ENCODE measurements at places on chromosomes 12 and 14. TPM values are rescaled to one million over a fixed set of nuclear protein-coding genes. Genes with fewer than 3 reads are reported as not detected.

- H3K4me3 ChIP-seq: no peak overlapping the region
- peaks cover 24% of the 10 kb centered on the region for H3K4me1 ChIP-seq
- DNase-seq: peak; percentile 88
- H3K27ac ChIP-seq: peak overlapping the region; percentile 42
These were observed 28.8 kb upstream of the BHLHE41 start for GRCh38 chr12:26153421-26154154.

GRCh38 chr12:6786416-6787094 lies 2.8 kb upstream of the CD4 start:
- no peak for DNase-seq
- H3K27me3 ChIP-seq: no peaks in the 10 kb centered on the region
- no peak overlapping the region for H3K4me3 ChIP-seq
- H3K4me1 ChIP-seq: no peaks in the 10 kb centered on the region
- no peak overlapping the region for H3K27ac ChIP-seq

DRAM1 gene
- polyA plus RNA-seq: 26.3 TPM

DNA sequence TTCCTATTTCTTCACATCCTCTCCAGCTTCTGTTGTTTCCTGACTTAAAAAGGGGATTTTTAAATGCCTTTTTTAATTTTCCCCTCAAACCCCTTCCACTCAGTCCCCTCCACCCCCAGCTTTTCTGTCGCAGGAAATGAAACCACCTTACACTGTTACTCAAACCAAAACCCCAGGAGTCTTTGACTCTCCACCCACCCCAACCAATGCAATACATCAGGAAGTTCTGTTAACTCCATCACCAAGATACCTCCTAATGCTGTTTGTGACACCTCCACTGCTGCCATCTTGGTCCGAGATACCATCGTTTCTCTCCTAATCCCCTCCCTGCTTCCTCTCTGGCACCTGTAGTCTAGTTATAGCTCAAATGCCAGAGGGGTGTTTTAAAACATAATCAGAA lies 25.4 kb upstream of the CPM start:
- no peak overlapping the region for H3K27ac ChIP-seq
- DNase-seq: no peak
- no peaks in the 10 kb centered on the region for H3K36me3 ChIP-seq
- H3K4me3 ChIP-seq: no peak overlapping the region

GRCh38 chr12:103012884-103013283 lies 55.4 kb downstream of the ASCL1 start:
- H3K27me3 ChIP-seq: no peaks in the 10 kb centered on the region
- no peak overlapping the region for H3K4me3 ChIP-seq
- DNase-seq: no peak
- no peaks in the 10 kb centered on the region for H3K4me1 ChIP-seq
- no peaks in the 10 kb centered on the region for H3K36me3 ChIP-seq
- no peak overlapping the region for H3K27ac ChIP-seq

- DNase-seq: peak; percentile 98
- H3K27ac ChIP-seq: peak overlapping the region; percentile 85
- H3K27me3 ChIP-seq: no peaks in the 10 kb centered on the region
- no peaks in the 10 kb centered on the region for H3K36me3 ChIP-seq
- H3K4me1 ChIP-seq: peaks cover 30% of the 10 kb centered on the region
These were observed 333.9 kb downstream of the ZFP36L1 start for GRCh38 chr14:68458840-68459469.

Data from endothelial cell of umbilical vein (primary cell).